Stimulated activated CD8-positive, alpha-beta memory T cell treated with anti-CD3 and anti-CD28 coated beads, Interleukin-2, amount 100 ng/mL, for 48 hours (primary cell): ENCODE measurements at places on chromosomes 4 and X.

GRCh38 chrX:135543924-135544323 lies 23.5 kb downstream of the INTS6L start:
- DNase-seq, result no peak

DNA sequence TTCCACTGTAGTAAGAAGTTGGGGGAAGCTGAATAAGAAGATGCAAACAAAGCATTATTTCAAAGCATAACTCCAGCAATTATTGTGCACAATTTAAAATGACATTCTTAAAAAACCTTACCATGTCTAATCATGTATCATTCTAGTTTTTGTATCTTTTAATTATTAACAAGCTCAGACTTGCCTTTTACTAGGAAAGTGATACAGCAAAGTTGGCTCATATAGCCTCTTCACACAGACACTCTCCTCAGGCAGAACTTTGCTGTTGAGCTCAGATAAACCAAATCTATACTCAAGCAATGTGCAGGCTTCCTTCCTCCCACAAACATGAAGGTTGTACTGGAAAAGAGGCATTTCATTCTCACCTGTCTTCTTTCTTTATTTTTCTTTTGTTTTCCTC lies 358.7 kb upstream of the EMCN start:
- DNase-seq, result no peak

GRCh38 chrX:91108761-91109160 lies 325.9 kb upstream of the PABPC5 start:
- no peak for DNase-seq

DNA sequence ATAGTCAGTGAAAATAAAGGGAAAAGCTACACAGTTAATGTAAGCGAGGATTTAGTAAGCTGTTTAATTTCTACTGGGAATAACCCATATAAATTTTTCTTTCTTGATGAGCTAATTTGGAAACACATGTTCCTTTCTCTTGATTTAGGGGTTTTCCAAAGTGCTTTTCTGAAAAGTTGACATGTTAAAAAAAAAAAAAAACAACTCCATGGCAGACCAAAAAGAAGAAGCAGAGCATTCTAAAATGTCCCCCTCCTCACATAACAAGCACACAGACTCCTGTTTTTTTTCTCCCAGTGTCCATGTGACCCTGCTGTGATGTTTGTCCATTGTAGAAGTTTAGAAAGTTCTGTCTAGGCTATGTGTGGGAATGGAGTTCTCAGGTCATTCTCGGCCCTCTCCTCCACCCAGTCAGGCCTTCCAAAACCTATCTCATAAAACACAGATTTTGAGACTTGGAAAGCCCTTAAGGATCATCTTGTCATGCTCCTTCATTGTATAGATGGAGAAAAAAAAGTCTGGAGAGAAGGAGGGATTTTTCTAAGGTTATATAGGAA lies 792 bp downstream of the CLIC2 start:
- DNase-seq, result no peak

DNA sequence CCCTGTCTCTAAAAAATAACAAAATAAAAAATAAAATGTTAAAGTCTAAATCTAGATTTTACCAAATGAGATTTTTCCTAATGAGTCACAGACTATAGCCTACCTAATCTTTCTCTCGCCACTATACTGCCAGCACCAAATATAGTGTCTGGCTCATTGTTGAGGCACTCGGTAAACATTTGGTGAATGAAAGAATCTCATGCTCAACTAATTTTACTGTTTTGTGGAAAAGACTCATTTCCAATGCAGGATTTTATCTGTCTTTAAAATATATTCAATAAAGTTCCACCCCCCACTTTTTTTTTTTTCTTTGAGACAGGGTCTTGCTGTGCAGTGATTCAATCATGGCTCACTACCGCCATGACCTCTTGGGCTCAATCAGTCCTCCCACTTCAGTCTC lies 71.5 kb downstream of the PLS3 start:
- no peak for DNase-seq

DNA sequence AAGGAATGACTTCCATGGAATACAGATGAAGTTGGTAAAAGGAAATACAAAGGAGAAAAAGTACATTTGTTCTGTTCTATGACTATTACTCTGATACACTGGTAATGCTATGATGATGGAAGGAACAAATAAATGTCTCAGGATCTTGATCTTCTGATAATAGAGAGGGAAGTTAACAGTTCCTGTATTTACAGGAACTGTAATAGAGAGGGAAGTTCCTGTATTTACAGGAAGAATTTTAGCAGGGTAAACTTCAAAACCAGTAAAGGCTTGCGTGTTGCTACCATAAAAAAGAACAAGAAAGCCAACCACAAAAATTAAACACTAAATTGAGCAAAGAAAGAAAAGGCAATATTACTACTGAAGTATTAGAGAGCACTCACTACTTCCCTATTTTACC lies 91.7 kb upstream of the HPGD start:
- no peak for DNase-seq

- no peak for DNase-seq
Observed at GRCh38 chr4:161097821-161098220, 1066.0 kb downstream of the FSTL5 start.

- DNase-seq, result no peak
Observed at GRCh38 chr4:79043138-79043537, 103.9 kb upstream of the PAQR3 start.

- DNase-seq, result no peak
Observed at GRCh38 chr4:88411491-88412096, 32.9 kb downstream of the HERC6 start.

GRCh38 chr4:79620617-79621016 lies 212.6 kb upstream of the GK2 start:
- no peak for DNase-seq

DNA sequence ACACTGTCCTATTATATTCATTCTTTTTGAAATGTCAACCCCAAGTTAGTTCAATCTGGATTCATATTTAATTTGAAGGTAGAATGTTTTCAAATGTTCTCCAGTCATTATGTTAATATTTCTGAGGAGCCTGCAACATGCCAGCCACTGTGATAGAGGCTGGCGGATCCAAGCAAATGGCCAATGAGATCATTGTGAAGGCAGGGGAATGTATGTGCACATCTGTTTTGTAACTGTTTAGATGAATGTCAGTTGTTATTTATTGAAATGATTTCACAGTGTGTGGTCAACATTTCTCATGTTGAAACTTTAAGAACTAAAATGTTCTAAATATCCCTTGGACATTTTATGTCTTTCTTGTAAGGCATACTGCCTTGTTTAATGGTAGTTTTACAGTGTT lies 1.6 kb downstream of the CXCL1 start:
- no peak for DNase-seq

GRCh38 chr4:156609421-156609820 lies 362.2 kb downstream of the PDGFC start:
- DNase-seq, result no peak

- no peak for DNase-seq
Observed at GRCh38 chr4:44446801-44447562, 1.6 kb downstream of the KCTD8 start.
